ENCODE measurements at places on chromosomes 11 and 22.

- no peak for DNase-seq
These were observed 115.4 kb upstream of the OR4B1 start for GRCh38 chr11:48101044-48101733.

- DNase-seq = peak; percentile 83
These were observed 46.9 kb downstream of the MICAL2 start for GRCh38 chr11:12157241-12157661.

DNA sequence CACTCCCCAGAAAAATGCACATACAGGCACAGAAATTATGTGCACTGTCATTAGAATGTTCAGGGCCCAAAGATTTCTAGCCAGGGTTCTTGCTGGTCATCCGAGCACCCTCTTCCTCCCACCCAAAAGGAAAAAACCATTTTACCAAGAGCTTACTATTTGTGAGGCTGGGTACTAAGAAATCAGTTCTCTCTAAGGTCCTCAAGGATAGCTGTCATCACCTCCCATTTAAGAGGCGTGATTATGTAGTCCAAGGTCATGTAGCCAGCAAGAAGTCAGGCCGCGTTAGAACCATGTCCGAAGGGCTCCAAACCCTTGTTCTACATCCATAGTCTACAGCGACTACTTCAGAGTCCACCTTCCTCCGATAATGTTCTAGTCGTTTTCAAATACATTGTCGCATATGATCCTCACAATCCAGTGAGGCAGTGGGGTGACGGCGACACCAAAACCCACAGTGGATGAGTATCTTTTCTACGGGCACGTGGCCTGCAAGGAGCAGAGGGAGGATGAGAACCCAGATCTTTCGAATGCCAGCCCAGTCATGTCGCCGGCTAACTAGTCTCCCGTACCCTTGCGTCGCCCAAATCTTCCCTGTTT, 634 bp downstream of the TIMM8B start:
- peak; percentile 18 for DNase-seq

GRCh38 chr11:94638301-94638901, 71.2 kb downstream of the PIWIL4 start:
- peak; percentile 30 for DNase-seq

DNA sequence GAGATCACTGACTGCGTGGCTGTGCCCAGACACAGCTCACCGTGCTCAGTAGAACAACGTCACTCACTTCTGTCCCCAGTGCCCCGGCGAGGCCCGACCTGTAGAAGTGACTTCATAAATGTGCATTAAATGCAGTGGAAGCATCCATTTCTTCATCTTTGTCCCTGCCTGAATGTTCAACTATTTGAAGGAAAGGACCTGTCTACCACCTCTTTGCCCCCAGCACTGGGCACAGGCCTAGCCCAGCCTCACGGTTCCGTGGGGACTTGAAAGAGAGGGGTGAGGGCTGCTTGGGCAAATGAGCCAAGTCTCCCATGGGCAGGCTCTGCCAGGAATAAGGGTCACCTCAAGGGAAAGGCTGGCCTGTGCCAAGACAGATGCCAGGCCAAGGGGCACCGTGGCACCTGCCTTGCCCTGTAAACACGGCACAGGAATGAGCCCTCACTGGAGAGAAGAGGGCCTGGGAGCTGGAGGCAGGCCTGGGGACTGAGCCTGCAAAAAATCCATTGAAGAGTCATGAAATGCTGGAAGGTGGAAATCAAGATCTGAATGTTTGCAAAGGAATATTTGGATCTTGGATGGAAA, 845.3 kb downstream of the BRD1 start:
- DNase-seq = no peak

DNA sequence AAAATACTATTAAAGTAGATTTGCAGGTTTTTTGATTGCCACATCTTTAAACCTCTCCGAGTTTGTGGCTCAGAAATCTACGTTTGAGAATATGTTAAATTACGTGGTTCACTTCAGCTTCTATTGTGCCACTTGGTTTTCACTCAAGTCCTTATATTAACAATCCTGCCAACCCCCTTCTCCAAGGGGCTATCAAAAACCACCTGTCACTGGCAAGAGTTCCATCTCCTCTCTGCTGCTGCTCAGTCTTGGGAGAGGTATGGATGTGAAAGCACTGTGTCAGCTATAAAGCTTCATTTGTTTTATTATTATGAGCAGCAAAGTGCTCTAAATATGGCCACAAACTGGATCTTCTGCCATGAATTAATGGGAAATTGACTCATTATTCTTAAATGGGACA, 197.5 kb upstream of the NARS2 start:
- no peak for DNase-seq

GRCh38 chr11:20238712-20239111, 78.4 kb upstream of the DBX1 start:
- DNase-seq = no peak

DNA sequence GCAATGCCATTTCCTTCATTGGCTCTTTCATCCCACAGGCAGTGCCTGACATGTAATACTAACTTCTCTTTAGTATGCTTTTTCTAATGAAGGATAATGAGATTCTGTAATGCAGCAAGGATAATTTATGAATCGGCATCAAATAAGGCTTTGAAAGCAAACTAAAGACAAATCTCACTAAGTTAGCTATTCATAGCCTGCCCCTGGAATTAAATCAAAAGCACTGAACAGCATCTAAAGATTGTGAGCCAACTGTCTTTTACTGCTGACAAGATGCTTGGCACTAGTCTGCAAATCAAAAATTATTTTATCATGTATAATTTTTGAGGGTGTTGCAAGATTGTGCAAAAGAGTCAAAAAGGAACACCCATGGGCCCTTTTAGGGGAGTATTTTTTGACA, 265.0 kb downstream of the CASP12 start:
- no peak for DNase-seq

DNA sequence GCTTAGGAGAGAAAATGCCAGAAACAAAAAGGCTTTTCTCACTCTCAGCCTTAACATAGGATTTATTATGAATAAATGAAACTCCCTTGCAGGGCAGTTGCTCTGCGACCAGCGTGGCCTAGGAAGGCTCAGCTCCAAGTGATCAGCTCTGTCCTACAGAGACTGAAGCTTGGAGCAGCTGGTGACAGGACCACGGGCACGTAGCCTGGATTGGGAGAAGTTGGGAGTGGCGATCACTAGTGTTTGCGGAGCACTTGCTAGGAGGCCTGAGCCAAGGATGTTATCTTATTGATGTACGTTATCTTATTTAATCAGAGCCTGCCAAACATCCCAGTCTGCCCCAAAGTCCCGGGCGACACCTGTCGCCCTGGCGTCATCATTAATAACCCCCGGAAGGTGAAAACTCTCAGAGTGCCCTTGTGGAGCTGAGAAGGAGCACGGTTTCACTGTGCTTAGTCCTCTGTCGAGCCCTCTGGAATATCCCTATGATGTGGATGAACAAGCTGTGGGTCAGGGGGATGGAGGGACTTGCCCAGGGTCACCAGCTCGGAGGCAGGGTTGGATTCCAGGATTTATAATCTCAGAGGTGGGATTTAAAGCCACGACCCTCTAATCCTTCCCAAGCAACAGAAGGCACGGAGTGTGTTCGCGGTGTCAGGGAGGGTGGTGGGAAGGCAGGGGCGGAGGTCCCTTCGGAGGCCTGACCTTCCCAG, 40.8 kb upstream of the SMIM38 start:
- DNase-seq = no peak

GRCh38 chr22:22018825-22019658, 36.5 kb upstream of the TOP3B start:
- DNase-seq = no peak

GRCh38 chr22:40414838-40415505, 44.6 kb downstream of the SGSM3 start:
- no peak for DNase-seq

DNA sequence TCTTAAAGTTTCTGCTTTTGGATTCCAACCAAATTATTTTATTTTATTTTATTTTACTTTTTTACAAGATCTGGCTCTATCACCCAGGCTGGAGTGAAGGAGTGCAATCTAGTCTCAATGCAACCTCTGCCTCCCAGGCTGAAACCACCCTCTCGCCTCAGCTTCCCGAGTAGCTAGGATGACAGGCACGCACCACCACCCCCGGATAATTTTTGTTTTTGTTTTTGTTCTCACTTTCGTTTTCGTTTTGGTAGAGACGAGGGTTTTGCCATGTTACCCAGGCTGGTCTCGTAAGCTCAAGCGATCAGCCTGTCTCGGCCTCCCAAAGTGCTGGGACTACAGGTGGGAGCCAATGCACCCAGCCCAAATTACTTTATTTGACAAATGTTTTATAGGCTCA, 219.8 kb downstream of the ETS1 start:
- no peak for DNase-seq

DNA sequence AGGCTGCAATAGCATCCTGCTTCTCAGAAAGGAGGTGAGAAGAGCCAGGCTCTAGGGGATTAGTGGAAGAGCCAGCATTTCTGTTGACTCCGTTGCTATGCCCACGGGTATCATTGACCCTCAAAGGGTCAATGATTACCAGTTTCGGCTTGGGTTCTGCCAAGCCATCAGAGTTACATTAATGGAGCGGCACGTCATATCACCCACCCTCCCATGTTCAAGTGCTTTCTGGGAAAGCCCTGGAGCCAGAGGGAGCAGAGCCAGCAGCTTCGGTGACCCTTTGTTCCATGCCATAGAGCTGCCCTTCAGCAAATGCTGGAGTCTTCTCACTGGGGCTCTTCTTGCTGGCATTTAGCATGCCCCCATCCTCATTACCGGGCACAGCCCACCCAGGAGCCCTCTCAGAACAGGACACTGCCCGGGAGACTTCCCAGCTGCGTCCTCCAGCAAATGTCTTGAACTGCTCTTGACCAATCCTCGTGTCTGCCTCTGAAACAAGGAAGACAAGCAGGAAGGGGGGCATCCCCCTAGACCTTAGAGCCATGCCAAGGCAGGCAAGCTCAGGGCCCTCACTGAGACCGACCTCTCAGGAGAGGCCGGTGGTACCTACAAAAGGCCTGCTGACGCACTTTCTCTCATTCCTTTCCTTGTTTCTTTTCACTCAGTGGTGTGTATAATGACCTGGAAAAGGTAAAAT, 14.6 kb downstream of the KCNJ1 start:
- DNase-seq = no peak

DNA sequence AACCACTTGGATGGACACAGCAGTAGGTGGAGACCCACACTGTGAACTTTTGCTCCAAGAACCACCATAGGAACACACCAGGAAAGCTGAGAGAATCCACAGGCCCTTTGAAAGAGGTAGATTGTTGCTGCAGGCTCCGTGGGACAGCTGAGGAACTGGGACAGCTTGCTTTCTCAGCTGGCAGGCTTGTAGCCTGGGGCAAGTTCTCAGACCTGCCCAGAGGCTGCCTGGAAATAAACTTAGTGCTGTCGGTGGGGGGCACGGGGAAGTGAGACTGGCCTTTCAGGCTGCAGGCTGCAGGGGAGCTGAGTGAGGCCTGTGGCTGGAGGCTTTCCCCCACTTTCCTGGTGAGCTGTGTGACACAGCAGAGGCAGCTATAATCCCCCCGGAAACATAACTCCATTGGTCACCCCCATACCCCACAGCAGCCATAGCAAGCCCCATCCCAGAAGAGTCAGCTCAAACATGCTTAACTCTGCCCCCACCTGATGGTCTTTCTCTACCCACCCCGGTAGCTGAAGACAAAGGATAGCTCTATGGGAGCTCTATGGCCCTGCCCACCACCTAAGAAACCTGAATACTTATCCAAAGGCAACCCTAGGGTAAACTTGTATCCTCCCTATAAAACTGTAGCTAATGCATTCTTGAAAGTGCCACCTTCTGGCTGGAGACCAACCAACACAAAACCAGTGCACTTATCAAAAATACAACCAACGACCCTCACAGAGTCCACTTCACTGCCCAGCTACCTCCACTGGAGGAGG, 21.4 kb upstream of the ACRV1 start:
- no peak for DNase-seq

Measured in fibroblast of skin of back (primary cell).